Activated naive CD8-positive, alpha-beta T cell treated with anti-CD3 and anti-CD28 coated beads, Interleukin-2, amount 10 ng/mL, durations not matched to agents 7 days and 5 days (primary cell): ENCODE measurements at places on chromosomes 12 and 14. TPM values are rescaled to one million over a fixed set of nuclear protein-coding genes. Genes with fewer than 3 reads are reported as not detected.

GRCh38 chr12:103182299-103182698, 224.8 kb downstream of the ASCL1 start:
- no peak overlapping the region for H3K4me3 ChIP-seq
- H3K4me1 ChIP-seq, result no peaks in the 10 kb centered on the region
- no peak overlapping the region for H3K27ac ChIP-seq
- DNase-seq, result no peak
- H3K36me3 ChIP-seq, result no peaks in the 10 kb centered on the region

DNA sequence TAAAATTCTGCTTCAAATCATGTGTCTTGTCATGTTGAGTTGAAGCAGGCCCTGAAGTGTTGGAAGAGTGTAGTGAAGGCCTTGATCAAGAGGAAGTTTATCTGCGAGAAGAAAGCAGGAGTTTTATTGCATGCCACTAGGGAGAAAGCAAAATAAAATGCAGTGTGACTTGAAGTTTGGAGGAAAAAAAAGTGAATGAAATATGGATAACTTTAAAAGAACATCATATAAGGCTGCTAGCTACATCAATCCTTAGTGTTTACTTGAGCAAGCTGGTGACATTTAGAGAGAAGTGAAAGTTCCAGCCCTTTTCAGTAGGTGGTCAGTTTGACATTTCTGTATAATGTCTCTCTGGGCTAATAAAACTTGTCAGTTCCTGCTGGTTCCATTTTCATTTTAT, 841.1 kb downstream of the TMTC2 start:
- DNase-seq, result no peak
- H3K36me3 ChIP-seq, result no peaks in the 10 kb centered on the region
- no peaks in the 10 kb centered on the region for H3K27me3 ChIP-seq
- no peaks in the 10 kb centered on the region for H3K4me1 ChIP-seq
- H3K4me3 ChIP-seq, result no peak overlapping the region
- no peak overlapping the region for H3K27ac ChIP-seq

KRT82 gene
- total RNA-seq, result not detected

DNA sequence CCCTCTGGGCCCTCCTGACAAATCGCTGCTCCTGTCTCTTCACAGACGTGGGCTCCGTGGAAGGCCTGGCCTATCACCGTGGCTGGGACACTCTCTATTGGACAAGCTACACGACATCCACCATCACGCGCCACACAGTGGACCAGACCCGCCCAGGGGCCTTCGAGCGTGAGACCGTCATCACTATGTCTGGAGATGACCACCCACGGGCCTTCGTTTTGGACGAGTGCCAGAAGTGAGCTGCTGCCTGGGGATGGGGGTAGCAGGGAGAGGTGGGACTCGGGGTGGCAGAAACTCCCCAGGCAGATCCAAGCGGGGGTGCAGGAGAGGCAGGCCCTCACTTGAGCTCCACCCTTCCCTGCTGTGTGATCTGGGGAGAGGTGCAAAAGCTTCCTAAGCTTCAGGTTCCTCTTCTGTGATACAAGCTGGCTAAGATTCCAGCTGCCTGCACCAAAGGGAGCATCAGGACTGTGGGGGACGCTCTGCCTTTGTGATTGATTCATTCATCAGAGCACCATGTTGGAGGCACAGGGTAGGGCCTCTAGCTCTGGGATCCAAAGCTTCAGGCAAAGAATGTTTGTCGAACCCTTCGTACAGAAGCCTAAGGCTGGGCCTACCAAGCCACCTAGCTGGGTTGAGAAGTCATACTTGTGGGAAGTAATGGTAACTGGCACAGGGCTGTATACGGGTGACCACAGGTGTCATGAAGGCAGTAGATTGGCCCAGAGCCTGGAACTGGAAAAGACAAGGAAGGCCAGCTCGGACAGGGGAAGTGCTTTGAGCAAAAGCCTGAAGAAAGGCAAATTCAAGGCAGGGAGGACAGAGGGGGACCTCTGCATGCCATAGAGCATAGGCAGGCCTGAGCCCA, 29.1 kb upstream of the NXPH4 start:
- no peak overlapping the region for H3K4me3 ChIP-seq
- DNase-seq, result no peak
- H3K27ac ChIP-seq, result no peak overlapping the region
- no peaks in the 10 kb centered on the region for H3K36me3 ChIP-seq

- no peaks in the 10 kb centered on the region for H3K36me3 ChIP-seq
- no peak for DNase-seq
- H3K4me3 ChIP-seq, result no peak overlapping the region
- H3K4me1 ChIP-seq, result no peaks in the 10 kb centered on the region
- H3K27ac ChIP-seq, result no peak overlapping the region
Measured at GRCh38 chr12:28704477-28705169, 444.5 kb upstream of the FAR2 start.

- DNase-seq, result no peak
- peaks cover 17% of the 10 kb centered on the region for H3K36me3 ChIP-seq
- no peak overlapping the region for H3K4me3 ChIP-seq
- no peak overlapping the region for H3K27ac ChIP-seq
- no peaks in the 10 kb centered on the region for H3K4me1 ChIP-seq
- H3K27me3 ChIP-seq, result no peaks in the 10 kb centered on the region
Measured at GRCh38 chr12:100174495-100174894, 26.1 kb upstream of the ACTR6 start.

- H3K27ac ChIP-seq, result no peak overlapping the region
- H3K4me1 ChIP-seq, result no peaks in the 10 kb centered on the region
- peaks cover 8% of the 10 kb centered on the region for H3K27me3 ChIP-seq
- H3K36me3 ChIP-seq, result no peaks in the 10 kb centered on the region
- no peak for DNase-seq
Measured at GRCh38 chr12:88897723-88898122, 317.5 kb upstream of the KITLG start.

KLRF2 gene
- 0.74 TPM for total RNA-seq

DNA sequence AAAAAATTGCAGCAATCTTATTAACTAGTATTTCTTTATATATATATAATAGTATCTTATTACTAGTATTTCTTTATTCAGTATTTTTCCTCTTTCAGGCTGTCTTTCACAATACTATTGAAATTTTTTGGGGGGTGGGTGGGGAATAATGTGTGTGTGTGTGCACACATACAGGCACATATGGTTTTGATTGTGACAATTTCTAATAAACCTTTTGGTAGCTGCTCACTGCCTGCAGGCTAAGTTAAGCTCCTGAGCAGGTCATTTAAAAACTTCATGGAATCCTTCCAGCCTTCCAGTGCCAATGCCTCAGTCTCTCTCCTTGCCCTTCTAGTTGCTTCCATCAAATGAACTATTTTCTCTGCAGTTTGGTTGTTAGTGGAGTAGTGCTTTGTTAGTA, 490.1 kb downstream of the PCNX1 start:
- DNase-seq, result no peak
- peaks cover 24% of the 10 kb centered on the region for H3K4me1 ChIP-seq
- H3K27ac ChIP-seq, result peak overlapping the region; percentile 72
- H3K27me3 ChIP-seq, result no peaks in the 10 kb centered on the region
- peaks cover 7% of the 10 kb centered on the region for H3K36me3 ChIP-seq
- H3K4me3 ChIP-seq, result no peak overlapping the region

DNA sequence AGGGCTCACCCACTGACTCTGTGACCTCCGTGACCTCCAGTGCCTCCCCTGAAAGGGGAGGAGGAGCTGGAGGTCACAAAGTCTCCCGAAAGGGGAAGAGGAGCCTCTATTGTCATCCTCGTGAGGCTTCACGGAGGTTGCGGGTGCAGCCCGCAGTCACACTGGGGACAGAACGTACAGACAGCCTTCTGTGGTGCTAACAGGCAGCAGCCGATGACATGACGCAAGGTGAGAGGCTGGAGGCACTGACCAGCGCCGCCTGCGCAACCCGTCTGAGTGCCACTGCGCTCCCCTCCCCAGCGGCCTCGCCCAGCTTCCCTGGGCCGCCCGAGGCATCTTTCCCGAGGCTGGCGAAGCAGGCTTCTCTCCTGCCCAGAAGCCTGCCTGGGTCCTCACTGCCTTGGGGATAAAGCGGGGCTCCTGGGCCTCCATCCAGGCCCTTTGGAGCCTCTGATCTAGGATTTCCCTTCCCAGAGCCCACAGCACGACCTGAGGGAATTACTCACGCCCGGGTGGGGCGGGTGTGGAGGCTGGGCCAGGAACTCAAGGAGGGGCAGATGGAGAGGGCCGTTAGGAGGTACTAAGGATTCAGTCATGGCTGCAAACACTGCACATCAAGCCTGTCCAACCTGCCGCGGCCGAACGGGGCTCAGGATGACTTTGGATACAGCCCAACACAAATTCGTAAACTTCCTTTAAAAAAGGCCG, 12.3 kb upstream of the LBHD2 start:
- no peak overlapping the region for H3K4me3 ChIP-seq
- no peaks in the 10 kb centered on the region for H3K4me1 ChIP-seq

ART4 gene
- not detected for total RNA-seq

- H3K27me3 ChIP-seq, result peaks cover 58% of the 10 kb centered on the region
- H3K36me3 ChIP-seq, result no peaks in the 10 kb centered on the region
- H3K4me3 ChIP-seq, result no peak overlapping the region
Measured at GRCh38 chr14:85534458-85535293, 4.7 kb downstream of the FLRT2 start.

DNA sequence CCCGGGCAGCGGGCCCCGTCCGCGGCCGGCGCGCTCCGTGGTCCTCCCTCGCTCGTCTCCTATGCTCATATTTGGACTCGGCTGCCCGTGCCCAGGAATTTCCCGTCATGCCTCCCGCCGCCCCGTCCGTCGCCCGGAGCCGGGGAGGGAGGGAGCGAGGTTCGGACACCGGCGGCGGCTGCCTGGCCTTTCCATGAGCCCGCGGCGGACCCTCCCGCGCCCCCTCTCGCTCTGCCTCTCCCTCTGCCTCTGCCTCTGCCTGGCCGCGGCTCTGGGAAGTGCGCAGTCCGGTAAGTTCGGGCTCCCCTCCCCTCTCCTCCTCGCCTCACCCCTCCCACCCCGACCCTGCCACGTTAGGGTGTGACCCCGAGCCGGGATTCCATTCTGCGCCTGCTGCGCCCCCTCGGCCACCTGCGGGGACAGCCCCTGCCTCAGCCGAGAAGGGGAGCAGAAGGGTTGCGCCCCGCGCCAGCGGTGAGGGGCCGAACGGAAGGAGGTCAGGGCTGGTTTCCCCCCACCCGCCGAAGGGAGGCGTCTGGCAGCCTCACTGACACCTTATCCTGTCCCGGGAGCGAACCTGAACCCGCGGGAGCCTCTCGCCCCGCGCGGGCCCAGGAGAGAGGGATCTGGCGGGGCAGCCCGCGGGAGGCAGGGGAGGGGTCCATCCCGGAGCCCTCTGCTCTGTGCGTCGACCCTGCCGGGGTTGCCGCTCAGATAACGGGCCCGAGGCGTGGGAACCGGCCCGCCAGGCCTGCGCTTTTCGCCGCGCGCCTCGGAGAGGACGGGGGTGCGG, at the start of gene MSRB3:
Gene MSRB3, plus strand, starts transcription at position 108 of the 793 bp plus-strand sequence. CDS start 29,897 bp downstream, outside the sequence.
- peaks cover 66% of the 10 kb centered on the region for H3K27me3 ChIP-seq
- peak; percentile 46 for DNase-seq
- no peak within 1 kb of the TSS for H3K27ac ChIP-seq
- H3K4me1 ChIP-seq, result peaks cover 1% of the 10 kb centered on the region
- H3K36me3 ChIP-seq, result no peaks in the 10 kb centered on the region
- H3K4me3 ChIP-seq, result peak within 1 kb of the TSS; percentile 69

CRIP1 gene
- 453 TPM for total RNA-seq

- no peaks in the 10 kb centered on the region for H3K36me3 ChIP-seq
- H3K4me1 ChIP-seq, result no peaks in the 10 kb centered on the region
- DNase-seq, result no peak
- H3K27me3 ChIP-seq, result no peaks in the 10 kb centered on the region
- H3K4me3 ChIP-seq, result no peak overlapping the region
- H3K27ac ChIP-seq, result no peak overlapping the region
Measured at GRCh38 chr12:117450209-117450608, 88.8 kb upstream of the NOS1 start.

- DNase-seq, result no peak
- no peak overlapping the region for H3K4me3 ChIP-seq
- H3K36me3 ChIP-seq, result peaks cover 2% of the 10 kb centered on the region
- no peaks in the 10 kb centered on the region for H3K4me1 ChIP-seq
- H3K27me3 ChIP-seq, result no peaks in the 10 kb centered on the region
Measured at GRCh38 chr12:93990832-93991803, 157.3 kb upstream of the PLXNC1 start.

DNA sequence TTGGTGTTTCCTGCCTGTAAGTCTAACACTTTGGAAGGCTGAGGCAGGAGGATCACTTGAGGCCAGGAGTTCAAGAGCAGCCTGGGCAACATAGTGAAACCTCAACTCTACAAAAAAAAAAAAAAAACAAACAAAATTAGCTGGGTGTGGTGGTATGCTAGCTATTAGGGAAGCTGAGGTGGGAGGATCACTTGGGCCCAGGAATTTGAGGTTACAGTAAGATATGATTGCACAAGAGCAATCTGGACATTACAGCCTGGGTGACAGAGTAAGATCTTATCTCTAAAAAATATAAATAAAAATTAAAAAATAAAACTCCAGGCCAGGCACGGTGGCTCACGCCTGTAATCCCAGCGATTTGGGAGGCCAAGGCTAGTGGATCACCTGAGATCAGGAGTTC, 39.8 kb upstream of the CMKLR1 start:
- H3K4me3 ChIP-seq, result no peak overlapping the region
- no peaks in the 10 kb centered on the region for H3K4me1 ChIP-seq
- H3K36me3 ChIP-seq, result no peaks in the 10 kb centered on the region
- H3K27me3 ChIP-seq, result peaks cover 9% of the 10 kb centered on the region

DNA sequence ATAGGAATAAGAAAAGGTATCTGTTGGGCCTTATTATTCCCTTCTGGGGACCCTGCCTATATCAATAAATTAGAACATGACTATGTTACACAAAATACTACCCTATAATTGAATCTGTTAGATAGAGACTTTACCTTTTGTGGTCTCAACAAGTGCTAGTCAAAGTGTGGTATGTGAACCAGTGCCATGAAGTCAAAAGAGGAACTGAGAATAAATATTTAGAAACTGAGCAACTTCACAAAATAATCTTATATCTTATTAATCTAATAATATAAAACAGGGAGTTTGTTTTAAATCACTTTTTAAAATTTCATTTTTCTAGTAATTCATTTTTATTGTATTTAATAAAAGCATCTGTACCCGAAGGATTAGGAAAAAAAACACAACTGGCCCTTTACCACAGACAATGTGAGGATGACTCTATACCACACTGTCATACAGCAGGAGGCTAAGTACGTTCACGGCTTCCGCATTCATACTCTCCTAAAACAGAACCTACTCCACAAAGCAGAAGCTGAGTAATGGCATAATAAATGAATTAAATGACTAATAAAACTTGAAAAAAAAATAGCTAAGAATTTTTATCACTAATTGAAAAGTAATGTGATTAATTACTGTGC, 42.1 kb downstream of the SEC23A start:
- no peak overlapping the region for H3K4me3 ChIP-seq
- H3K27me3 ChIP-seq, result no peaks in the 10 kb centered on the region
- no peak overlapping the region for H3K27ac ChIP-seq

DNA sequence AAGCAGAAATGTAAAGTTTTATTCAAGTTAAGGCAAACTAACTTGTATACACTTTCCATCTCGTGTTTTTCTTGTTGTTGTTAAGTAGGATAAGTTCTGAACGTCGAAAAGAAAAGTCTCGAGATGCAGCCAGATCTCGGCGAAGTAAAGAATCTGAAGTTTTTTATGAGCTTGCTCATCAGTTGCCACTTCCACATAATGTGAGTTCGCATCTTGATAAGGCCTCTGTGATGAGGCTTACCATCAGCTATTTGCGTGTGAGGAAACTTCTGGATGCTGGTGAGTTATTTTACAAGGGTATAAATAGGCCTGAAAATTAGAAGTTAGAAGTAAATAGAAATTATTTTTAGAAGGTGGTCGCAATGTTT, 25.0 kb downstream of the HIF1A start:
- H3K27ac ChIP-seq, result peak overlapping the region; percentile 76
- H3K27me3 ChIP-seq, result no peaks in the 10 kb centered on the region
- H3K4me3 ChIP-seq, result peak overlapping the region; percentile 58
- H3K36me3 ChIP-seq, result peaks cover 16% of the 10 kb centered on the region
